Pons (tissue), 1 donor: ENCODE measurements at places on chromosomes 2 and 18.
A peak's percentile ranks its signal among the peaks of the same experiment; 100 is the strongest.

- DNase-seq: no peak
Measured at GRCh38 chr2:202278036-202278760, 12.6 kb downstream of the NOP58 start.

- no peak for DNase-seq
Measured at GRCh38 chr2:88377641-88377991, 74.9 kb downstream of the FOXI3 start.

GRCh38 chr2:19458427-19459003, 100.1 kb upstream of the OSR1 start:
- no peak for DNase-seq

- DNase-seq: no peak
Measured at GRCh38 chr2:23286758-23287704, 97.9 kb upstream of the KLHL29 start.

- DNase-seq: no peak
Measured at GRCh38 chr2:23593752-23594459, 208.9 kb downstream of the KLHL29 start.

DNA sequence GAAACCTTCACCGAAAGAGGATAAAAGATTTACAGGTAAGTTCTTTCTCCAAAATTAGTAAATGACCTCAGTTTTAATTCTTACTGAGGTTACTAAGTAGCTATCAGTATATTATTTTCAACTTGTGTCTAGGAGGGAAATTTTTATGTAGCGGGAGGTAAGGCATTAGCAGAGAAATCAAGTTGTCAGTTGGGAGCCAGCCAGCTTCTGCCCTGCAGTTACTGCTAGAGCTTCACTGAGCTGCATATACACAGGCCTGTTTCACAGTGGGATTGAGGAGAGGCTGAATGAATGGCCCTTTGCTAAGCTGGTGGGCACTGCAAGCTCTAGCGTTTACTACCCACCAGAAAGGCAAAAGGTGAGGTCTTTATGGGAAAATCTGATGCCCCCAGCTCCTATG, 105.7 kb downstream of the ACAA2 start:
- DNase-seq: no peak

- DNase-seq: no peak
Measured at GRCh38 chr2:48677450-48677849, 59.8 kb downstream of the GTF2A1L start.

DNA sequence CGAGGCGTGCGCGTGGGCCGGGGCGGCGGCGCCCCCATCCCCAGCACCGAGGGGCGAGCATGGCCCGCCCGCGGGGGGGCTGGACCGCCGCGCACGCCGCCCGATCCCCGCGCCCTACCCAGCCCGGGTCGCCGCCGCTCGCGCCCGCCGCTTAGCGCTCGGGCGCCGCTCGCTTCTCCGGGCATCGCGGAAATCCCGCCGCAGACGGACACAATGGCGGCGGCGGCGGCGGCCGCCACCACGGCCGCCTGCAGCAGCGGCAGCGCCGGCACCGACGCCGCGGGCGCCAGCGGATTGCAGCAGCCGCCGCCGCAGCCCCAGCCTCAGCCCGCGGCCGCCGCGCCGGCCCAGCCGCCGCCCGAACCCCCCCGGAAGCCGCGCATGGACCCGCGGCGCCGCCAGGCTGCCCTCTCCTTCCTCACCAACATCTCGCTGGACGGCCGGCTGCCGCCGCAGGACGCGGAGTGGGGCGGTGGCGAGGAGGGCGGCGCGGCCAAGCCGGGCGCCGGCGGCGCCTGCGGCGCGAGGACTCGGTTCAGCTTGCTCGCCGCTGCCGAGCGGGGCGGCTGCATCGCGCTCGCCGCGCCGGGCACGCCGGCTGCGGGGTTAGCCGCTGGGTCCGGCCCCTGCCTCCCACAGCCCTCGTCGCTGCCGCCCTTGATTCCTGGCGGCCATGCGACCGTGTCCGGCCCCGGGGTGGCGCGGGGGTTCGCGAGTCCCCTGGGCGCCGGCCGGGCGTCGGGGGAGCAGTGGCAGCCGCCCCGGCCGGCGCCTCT, 453 bp downstream of the CABLES1 start:
- DNase-seq: no peak

GRCh38 chr2:80517316-80517715, 212.8 kb upstream of the LRRTM1 start:
- DNase-seq: no peak

DNA sequence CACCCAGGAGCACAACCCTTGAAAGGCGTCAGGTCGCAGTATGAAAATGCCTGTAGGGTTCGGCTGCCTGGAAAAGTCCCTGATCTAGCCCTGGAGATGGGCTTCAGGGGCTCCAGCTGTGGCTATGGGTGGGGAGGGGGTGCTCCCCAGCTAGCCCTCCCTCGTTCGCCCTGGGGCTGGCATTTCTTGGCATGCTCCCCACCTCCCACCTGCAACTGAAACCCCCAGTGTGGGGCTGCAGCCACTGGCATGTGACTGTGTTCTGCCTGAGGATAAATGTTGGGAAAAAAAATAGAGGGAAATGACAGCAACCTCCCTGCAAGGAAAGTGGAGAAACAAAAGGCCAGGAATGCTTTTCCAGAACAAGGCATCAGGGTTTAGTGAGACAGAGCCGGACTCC, 109.2 kb downstream of the COPS8 start:
- DNase-seq: no peak

DNA sequence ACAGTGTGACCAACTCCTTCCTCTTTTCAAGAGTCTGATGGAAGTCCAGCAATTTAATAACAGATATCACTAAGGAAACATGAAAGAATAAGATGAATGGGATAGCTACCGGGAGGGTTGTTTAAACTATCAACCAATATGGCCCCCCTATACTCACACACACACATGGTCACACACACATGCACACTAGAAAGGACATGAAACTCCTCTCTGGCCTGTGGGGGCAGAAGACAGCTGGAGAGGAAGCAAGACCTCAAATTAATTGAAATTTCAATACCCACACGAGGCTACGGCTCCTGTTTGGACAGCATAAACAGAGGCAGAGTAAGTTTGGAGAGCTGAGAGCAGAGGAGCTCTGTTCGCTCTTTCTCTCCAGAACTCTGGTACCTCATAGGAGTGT, 34.7 kb upstream of the REEP1 start:
- DNase-seq: no peak

DNA sequence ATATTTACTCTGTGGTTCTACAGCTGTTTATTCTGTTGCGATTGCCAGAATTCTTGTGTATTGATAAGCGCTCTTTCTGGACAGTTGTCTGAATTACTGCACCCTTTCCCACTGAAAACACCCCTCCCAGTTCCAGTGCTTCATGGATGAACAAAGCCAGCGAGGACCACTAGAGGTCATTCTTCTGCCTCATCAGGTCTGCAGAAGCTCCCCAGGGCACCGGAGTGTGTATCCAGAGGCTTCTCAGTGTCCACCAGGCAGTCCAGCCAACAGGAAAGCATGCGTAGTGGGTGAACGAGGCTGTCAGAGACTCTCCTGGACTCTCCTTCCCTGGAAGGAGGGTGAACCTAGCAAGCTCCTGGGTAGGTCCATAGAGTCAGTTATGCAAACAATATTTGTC, 40.6 kb upstream of the INHBB start:
- peak; percentile 52 for DNase-seq

GRCh38 chr2:212667751-212668316, 129.2 kb upstream of the ERBB4 start:
- DNase-seq: peak; percentile 52

- no peak for DNase-seq
Measured at GRCh38 chr2:13822365-13822764, 810.2 kb upstream of the LRATD1 start.

DNA sequence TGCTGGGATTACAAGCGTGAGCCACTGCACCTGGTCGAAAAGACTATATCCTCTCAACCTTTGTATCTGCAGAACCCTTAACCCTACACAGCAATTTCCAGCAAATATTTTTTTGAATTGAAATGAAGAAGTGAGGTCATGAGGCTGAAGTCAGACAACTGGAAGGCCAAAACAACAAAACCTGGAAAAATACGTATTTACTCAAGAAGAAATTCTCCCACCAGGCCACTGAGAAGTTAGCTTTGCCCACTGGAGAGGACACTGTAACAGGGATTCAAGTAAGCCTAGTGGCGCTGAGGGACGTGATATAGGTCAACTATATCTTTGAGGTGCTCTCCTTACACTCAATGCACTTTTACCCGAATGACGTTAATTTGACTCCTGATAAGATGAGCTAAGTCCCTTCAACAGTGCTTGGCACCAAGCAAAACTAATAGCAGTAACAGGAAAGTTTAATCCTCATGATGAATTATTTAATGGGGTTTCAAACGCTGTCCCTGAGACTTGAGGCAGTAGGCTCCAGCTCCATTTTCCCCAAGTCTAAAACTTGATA, 1.9 kb downstream of the HDLBP start:
- no peak for DNase-seq

DNA sequence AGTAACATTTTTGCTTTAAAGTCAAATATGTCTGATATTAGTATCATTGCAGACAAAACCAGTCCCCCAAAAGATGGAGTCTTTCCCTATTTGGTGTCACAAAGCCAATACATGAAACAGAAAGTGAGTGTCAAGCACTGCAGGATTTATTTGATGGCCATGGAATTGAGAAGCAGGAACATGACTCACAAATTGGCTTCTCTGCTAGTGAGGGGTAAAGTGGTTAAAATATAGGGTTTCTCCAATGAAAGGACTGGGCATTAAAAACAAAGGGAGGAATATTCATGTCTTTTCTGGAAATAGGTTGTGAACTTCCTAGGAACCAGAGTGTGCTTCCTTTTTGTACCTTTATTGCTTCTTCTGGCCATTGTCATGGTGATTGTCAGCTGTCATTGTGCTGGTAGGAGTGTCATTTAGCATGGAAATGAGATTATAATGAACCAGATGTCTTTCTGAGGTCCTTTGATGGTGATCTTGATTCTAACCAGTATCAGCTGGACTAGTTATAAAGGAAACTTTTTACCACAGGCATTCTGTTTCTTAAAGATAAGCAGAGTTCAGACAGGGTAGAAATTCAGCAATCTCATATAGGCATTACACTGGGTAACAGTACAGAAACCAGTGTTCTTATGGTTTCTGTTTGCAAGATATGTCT, 4.1 kb downstream of the REG1B start:
- DNase-seq: no peak

DNA sequence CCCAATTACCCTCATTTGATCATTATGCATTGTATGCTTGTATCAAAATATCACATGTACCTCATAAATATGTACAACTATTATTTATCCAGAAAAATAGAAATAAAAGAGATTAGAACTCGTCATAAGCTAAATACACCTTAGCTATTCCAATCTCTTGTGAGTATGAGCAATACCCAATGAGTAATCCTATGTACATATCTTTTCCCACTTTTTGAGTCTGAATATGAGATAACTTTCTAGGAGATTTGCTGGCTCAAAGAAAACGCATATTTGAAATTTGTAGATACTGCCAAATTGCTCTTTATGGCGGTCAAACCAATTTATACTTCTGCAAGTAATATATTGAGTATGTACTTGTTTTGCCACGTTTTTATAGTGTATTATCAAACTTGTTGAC, 24.1 kb downstream of the PRKD3 start:
- no peak for DNase-seq

GRCh38 chr2:27921880-27922547, 31.5 kb downstream of the BABAM2 start:
- DNase-seq: no peak

- peak; percentile 29 for DNase-seq
Measured at GRCh38 chr2:18455236-18455862, 105.1 kb downstream of the RDH14 start.

DNA sequence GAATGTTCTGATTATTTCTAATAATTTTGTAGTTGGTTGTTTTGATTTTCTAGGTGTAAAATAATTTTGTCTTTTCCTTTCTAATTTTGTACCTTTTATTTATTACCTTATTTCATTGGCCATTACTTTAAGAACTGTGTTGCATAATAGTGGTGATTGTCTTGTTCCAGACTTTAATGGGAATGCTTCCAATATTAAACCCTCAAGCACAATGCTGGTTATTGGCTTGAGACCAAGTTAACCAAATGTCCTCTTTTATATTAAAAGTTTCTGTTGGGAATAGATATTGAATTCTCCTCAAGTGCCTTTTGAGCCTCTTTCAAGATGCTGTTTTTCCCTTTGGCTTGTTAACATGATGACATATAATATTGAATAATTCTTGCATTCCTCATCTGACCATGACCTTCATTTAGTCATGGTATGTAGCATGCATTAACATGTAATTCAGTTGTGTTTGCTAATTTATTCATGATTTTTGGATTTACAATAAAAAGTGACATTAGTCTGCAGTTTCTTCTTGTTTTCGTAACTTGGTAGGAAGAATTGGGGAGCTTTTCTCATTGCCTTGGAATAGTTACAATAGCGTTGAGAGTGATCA, 141.7 kb downstream of the DIS3L2 start:
- peak; percentile 53 for DNase-seq

GRCh38 chr18:58321986-58322385, 278.0 kb downstream of the NEDD4L start:
- peak; percentile 63 for DNase-seq

- DNase-seq: peak; percentile 39
Measured at GRCh38 chr2:69177063-69177771, 164.2 kb downstream of the ANTXR1 start.

- peak; percentile 79 for DNase-seq
Measured at GRCh38 chr2:176653479-176654443, 384.5 kb downstream of the MTX2 start.
